ENCODE measurements at places on chromosomes 1 and 21.

DNA sequence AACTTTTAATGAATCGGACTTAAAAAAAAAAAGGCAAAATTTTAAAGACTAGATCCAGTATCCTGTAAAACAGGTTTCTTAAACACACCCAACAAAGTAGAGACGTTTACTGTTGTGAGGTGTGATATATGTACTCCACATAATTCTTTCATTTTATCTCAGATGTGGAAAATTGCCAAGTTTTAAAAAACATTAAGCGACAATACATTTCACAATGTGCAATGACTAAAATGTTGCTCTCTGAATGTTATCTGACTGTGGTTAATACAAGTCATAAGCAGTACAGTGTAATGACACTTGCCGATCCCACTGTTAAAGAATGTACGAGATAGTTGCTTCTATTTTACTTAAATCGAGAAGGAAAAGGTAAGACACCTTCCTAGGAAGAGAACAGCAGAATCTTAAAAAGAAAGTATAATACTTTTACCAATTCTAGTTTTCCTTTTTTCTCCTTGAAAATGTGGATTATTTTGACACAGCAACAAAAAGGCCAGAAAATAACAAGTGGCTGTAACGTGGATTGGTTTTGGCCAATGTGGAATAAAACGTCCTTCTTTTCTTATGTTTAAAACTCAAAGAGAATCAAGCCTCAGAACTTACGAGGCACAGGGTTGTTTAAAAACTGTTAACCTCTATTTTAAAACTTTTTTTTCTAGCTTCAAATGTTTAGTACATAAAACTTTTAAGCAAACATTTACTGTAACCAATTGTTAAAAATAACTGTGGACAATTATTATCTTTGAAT is 51.4 kb downstream of the TP53BP2 start:
- no peak for DNase-seq

GRCh38 chr21:35023396-35024070 is 25.6 kb downstream of the RUNX1 start:
- no peak for DNase-seq

GRCh38 chr1:16122916-16123315 is 33.0 kb downstream of the EPHA2 start:
- DNase-seq: peak; percentile 79

DNA sequence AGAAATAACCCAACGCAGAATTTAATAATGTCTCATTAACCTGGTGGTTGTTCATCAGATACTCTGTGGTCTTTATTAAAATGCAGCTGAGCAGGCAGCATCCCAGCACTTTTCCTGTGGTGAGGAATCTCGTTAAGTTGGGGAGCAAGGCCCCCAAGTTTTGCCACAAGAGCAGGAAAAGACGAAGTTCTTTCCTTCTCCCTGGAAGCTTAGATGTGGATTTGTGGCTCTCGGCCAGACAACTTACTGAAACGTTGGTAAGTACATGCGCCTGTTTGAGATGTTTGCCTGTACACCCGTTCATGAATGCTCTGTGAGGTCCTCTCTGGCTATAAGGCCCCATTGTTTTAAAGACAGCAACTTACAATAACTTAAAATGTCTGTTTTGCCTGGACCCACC is 34.3 kb upstream of the PDE9A start:
- DNase-seq: no peak

- no peak for DNase-seq
These were observed 86.4 kb downstream of the KCNK1 start for GRCh38 chr1:233700338-233700737.

DNA sequence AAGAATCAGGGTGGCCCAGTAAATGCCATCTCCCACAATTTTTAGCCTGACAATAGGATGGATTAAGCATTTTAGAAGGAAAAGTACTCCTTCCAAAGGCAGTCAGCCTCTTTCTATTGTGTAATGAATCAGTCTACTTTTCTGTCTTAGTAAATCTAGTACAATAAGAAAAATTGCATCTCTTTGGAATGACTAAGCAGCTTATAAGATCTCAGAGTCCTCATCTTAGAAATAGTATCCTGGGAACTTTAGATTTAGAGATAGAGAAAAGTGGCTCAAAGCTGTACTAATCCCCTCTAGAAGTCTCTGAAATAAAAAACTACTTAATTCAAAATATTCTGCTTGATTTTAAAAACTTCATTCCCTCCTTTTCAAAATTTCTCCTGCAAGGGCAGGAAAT is 81.4 kb downstream of the SLC44A5 start:
- no peak for DNase-seq

DNA sequence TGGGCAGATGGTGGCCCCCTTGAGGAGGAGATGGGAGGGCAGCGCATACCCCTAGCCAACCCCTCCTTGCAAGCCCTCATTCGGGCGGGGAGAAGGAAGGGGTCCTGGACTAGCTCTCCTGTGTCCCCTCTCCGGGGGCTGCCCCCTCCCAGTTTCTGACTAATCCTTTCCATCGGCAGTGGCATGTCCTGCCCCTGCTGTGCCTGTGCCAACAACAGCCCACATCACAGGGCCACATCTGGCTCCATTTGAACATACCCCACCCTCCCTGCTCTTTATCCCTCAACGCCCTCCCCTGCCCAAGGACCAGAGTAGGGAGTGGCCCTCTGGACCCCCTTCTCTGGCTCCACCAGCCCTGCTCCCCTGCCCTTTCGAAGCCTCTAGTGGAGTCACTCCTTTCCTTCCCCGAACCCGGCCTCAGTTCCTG is 11.0 kb upstream of the LMNA start:
- peak; percentile 68 for DNase-seq

GRCh38 chr1:235391874-235392273 is 24.6 kb downstream of the TBCE start:
- DNase-seq: no peak

GRCh38 chr1:107946794-107947193 is 18.2 kb downstream of the VAV3 start:
- DNase-seq: no peak

- DNase-seq: no peak
These were observed 15.3 kb upstream of the SKI start for GRCh38 chr1:2212532-2213491.

Data from activated CD8-positive, alpha-beta memory T cell treated with anti-CD3 and anti-CD28 coated beads, Interleukin-2, amount 50 U/mL, for 48 hours (primary cell).